ENCODE measurements at places on chromosomes 3 and 15. TPM values are rescaled to one million over a fixed set of nuclear protein-coding genes. Genes with fewer than 3 reads are reported as not detected.

DNA sequence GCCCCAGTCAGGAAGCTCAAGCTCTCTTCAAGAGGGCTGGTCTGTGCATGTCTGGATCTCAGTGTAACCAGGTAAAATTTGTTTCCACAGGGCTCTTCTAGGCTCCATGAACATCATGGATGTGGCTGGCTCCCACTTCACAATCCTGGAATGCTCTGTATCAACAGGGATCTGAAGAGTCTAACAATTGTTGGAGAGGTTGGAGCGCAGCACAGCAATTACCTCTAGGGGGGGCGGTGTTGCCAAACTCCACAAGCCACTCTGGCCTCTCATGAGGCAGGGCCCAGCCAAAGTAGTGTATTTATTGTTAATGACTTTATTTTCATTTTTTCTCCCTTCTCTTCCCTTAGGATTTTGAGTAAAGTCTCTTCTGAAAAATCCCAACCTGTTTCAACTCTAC, 6.1 kb upstream of the EIF2B5 start:
- no peaks in the 10 kb centered on the region for H3K27me3 ChIP-seq
- no peak overlapping the region for H3K27ac ChIP-seq
- H3K4me1 ChIP-seq: no peaks in the 10 kb centered on the region
- DNase-seq: no peak
- no peaks in the 10 kb centered on the region for H3K36me3 ChIP-seq

The FBXW12 gene
- not detected for total RNA-seq

DNA sequence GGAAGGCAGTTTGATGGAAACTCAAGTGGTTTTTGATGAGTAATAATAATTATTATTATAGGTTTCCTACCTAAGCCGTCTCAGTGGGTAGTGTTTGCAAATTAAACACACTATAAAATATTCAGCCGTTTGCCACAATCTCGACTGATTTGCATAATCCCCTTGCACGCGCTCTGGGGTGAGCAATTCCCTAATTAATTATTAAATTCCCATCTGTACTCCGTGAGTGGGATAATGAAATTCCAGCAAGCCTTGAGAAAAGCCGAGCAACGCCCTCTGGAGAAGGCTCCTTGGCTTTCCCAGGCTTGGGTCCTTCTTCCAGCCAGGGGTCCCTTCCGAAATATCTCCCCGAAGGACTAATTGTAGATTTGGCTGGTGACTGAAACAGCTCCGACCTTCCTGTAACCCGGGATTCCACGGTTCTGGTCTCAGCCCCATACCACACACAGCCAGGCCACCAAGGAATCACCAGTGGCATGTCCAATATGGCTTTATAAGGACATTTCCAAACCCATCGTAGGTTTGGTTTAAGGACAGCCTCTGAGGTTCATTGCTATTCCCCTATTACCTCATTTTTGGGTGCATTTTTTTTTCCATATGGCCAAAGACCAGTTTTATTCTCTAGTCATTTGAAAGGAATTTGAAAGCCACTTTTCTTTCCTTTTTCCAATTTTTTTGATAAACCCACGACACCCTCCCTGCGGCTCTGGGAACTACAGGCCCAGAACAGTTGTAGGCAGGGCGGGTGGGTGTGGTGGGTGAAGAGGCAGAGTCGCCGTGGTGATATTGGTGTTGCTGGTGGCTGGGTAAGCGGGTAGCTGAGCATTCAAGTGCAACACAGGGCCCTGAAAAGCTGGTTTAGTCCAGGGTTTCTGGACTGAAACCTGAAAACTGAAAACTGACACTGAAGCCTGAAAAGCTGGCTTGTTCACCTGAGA, 33.2 kb upstream of the RGMA start:
- H3K36me3 ChIP-seq: no peaks in the 10 kb centered on the region
- no peaks in the 10 kb centered on the region for H3K4me1 ChIP-seq
- peak; percentile 44 for DNase-seq
- H3K4me3 ChIP-seq: no peak overlapping the region

The TLR9 gene
- total RNA-seq: not detected

DNA sequence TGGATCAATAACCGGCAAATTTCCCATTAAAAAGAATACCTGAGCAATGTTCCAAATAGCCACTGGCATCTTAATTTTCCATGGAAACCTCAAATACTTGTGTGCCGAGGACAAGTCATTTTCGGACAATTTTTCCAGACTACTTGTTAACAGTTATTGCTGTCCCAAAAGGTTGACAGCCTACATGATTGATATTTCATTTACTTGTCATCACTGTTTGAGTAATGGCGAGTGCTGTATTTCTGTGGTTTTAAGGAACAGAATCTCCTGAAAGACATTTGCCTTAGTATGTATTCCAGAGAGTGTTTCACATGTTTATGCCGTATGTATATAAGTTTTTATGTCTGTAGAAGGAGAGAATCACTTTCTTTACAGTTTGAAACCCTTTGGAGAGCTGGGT, 36.7 kb downstream of the MAP2K5 start:
- no peak overlapping the region for H3K4me3 ChIP-seq
- no peaks in the 10 kb centered on the region for H3K27me3 ChIP-seq
- DNase-seq: no peak
- no peak overlapping the region for H3K27ac ChIP-seq
- peaks cover 11% of the 10 kb centered on the region for H3K4me1 ChIP-seq

DNA sequence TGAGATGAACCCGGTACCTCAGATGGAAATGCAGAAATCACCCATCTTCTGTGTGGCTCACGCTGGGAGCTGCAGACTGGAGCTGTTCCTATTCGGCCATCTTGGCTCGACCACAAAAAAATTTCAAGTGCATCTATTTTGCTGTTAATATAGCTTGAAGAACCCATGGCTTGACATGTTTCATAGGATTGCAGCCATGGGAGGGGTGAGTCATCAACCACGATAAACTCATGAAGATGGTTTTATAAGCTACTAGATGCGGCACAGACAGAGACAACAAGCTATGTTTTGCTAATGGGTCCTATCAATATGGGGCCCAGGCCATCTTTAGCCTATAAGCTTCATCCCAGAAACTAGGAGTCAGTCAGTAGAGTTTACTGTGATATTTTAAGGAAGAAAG, 100.4 kb upstream of the PHLDB2 start:
- no peaks in the 10 kb centered on the region for H3K27me3 ChIP-seq
- no peak overlapping the region for H3K27ac ChIP-seq
- DNase-seq: no peak
- H3K4me1 ChIP-seq: no peaks in the 10 kb centered on the region

GRCh38 chr15:39482459-39482858, 98.4 kb upstream of the THBS1 start:
- H3K4me3 ChIP-seq: no peak overlapping the region
- H3K4me1 ChIP-seq: no peaks in the 10 kb centered on the region
- H3K36me3 ChIP-seq: no peaks in the 10 kb centered on the region
- H3K27me3 ChIP-seq: no peaks in the 10 kb centered on the region
- no peak for DNase-seq
- H3K27ac ChIP-seq: no peak overlapping the region

- no peak for DNase-seq
- peaks cover 21% of the 10 kb centered on the region for H3K4me1 ChIP-seq
- H3K4me3 ChIP-seq: no peak overlapping the region
Measured at GRCh38 chr3:27342267-27342666, 26.9 kb downstream of the NEK10 start.

The ITIH3 gene
- total RNA-seq: not detected

- no peaks in the 10 kb centered on the region for H3K27me3 ChIP-seq
- no peak overlapping the region for H3K27ac ChIP-seq
- H3K36me3 ChIP-seq: no peaks in the 10 kb centered on the region
- peaks cover 40% of the 10 kb centered on the region for H3K4me1 ChIP-seq
- no peak for DNase-seq
- no peak overlapping the region for H3K4me3 ChIP-seq
Measured at GRCh38 chr3:14306142-14306541, 96.3 kb upstream of the SLC6A6 start.

DNA sequence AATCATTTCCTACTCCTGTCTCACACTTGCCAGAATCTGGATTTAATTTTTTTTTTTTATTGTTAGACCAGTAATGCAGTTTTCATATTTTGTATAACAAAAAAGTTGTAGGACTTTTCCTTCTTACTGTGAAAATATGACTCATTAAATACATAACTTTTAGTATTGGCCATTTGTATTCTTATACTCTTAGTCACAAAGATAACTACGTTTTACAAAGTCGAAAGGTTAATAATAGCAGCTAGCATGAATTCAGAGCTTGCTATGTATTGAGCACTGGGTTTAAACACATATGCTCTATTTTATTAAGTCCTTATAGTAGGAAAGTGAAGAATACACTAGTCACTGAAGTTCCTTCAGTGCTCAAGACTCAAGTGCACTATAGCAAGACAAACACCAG, 43.1 kb downstream of the LRRN1 start:
- H3K36me3 ChIP-seq: peaks cover 17% of the 10 kb centered on the region
- no peaks in the 10 kb centered on the region for H3K4me1 ChIP-seq
- H3K4me3 ChIP-seq: no peak overlapping the region
- H3K27ac ChIP-seq: no peak overlapping the region

The KBTBD13 gene
- 1.8 TPM for total RNA-seq

DNA sequence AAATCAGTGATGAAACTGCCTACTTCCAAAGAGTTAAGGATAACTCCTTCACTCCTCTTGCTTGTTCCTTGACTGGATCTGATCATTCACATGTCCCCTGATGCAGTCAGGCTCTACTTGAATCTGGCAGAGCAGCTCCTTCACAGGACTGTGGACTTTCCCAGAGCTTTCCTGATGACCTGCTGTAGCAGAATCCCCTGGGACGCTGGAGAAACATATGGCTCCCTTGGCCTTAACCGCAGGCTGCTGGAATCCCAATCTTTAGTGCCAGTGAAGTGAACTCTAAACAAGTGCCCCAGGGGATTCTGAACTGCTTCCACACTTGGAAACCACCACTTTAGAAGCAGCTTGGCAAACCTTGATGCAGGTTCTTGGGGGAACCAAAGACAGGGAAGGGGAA, 217.8 kb downstream of the CHST2 start:
- H3K27ac ChIP-seq: no peak overlapping the region
- H3K4me1 ChIP-seq: no peaks in the 10 kb centered on the region
- H3K4me3 ChIP-seq: no peak overlapping the region
- H3K36me3 ChIP-seq: no peaks in the 10 kb centered on the region
- H3K27me3 ChIP-seq: no peaks in the 10 kb centered on the region
- no peak for DNase-seq

The NR1I2 gene
- total RNA-seq: not detected

The SAMD7 gene
- not detected for total RNA-seq

DNA sequence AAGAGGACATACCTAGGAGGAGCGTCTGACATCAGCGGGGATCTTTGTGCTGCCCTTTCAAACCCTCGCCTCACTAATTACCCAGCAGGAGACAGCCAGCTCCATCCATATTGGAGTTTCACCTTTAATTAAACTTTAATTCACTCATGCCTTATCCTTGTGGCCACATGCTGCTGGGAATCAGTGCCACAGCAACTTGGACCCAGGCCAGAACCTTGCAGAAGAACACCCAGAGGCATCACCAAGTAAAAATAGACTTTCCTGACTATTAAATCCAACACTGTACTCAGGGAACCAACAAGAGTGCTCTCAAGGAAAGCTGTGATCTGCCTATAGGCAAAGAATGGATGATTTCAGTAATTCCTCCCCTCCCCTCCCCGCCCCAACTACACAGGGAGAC, 23.9 kb downstream of the EIF1B start:
- H3K27me3 ChIP-seq: no peaks in the 10 kb centered on the region
- DNase-seq: no peak
- H3K4me1 ChIP-seq: no peaks in the 10 kb centered on the region

- no peak for DNase-seq
- H3K36me3 ChIP-seq: no peaks in the 10 kb centered on the region
- H3K27ac ChIP-seq: no peak overlapping the region
- no peaks in the 10 kb centered on the region for H3K27me3 ChIP-seq
- no peak overlapping the region for H3K4me3 ChIP-seq
- no peaks in the 10 kb centered on the region for H3K4me1 ChIP-seq
Measured at GRCh38 chr15:91055548-91056331, 33.3 kb upstream of the VPS33B start.

The TMEM89 gene
- not detected for total RNA-seq

The FAM81A gene
- total RNA-seq: 0.34 TPM

DNA sequence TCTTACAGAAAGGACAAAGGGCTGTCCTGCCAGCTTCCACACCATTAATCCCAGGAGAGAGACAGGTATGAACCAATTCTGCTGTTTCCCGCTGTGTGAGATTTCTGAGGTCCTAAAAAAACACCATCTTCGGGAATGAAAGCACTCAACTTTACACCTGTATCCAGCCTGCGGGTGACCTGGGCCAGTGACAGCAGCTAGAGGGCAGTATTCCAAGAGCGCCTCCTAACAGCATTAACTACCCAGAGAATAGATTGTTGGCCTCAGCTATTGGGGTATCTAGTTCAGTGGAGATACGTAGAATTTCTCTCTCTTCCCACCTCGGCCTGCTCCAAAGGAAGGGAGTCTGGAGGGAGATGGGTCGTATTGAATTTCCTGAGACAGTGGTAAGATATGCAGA, 55.1 kb downstream of the WDR76 start:
- H3K27ac ChIP-seq: no peak overlapping the region
- H3K27me3 ChIP-seq: no peaks in the 10 kb centered on the region
- no peaks in the 10 kb centered on the region for H3K36me3 ChIP-seq
- no peak overlapping the region for H3K4me3 ChIP-seq
- no peaks in the 10 kb centered on the region for H3K4me1 ChIP-seq

The CLSTN2 gene
- total RNA-seq: 1.5 TPM

DNA sequence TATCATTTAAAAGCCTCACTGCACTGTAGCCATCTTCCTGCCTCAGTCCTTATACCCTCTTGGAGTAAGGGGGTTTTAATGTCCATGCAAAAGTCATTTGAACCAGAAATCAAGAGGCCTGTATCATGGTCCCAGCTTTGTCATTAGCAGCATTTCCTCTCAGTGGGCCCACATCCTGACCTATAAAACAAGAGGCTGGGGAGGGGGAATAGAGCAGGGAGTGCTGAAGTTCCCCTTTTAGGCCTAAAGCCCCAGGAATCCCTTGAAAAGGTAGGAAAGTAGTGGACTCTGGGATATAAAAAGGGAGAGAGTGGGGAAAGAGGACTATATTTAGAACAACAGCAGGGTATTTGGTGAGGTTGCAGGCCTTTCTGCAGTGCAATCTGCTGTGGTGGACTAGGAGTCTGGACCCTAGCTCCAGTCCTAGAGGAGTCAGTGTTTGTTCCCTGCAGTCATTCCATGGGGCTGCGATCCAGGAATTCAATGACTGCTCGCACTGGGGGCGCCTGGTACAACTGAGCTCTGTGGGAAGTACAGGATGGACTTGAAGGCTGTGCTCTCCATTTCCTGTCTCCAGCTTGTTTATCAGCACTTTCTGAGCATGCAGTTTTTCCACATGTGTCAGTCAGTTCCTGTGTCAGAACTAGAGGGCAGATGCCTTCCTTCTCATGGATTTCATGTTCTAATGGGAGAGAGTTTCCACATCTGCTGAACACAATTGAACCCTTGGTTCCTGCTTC, 46.8 kb downstream of the PDHB start:
- H3K36me3 ChIP-seq: peaks cover 27% of the 10 kb centered on the region
- DNase-seq: no peak
- H3K27ac ChIP-seq: peak overlapping the region; percentile 42
- no peaks in the 10 kb centered on the region for H3K27me3 ChIP-seq
- peaks cover 7% of the 10 kb centered on the region for H3K4me1 ChIP-seq
